ENCODE measurements at places on chromosomes 3 and 15.
A peak's percentile ranks its signal among the peaks of the same experiment; 100 is the strongest.

GRCh38 chr3:11770477-11771391 lies 76.0 kb downstream of the TAMM41 start:
- DNase-seq: peak; percentile 45

DNA sequence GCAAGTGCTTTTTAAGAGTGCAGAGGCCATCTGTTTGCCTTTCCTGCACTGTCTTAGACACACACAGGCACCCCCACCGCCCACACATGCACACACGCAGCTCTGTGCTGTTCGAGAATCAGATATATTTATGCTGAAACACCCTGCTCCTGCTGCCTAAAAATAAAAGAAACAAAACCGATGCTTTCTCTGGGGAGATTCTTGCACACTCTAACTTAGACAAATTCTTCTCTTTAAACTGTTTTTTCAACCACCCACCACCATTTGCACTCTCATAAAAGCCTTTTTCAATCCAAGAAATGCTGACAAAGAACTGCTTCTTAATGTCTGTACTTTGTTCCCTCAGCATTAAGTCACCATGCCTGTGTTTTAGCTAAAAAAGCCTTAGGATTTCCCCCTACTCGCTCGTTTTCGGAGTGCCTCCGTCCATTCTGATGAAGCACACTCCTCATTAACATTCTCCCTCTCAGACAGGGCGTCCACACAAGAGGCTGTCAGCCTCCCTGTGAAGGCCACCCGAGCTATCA lies 26.2 kb downstream of the SLC12A8 start:
- no peak for DNase-seq

DNA sequence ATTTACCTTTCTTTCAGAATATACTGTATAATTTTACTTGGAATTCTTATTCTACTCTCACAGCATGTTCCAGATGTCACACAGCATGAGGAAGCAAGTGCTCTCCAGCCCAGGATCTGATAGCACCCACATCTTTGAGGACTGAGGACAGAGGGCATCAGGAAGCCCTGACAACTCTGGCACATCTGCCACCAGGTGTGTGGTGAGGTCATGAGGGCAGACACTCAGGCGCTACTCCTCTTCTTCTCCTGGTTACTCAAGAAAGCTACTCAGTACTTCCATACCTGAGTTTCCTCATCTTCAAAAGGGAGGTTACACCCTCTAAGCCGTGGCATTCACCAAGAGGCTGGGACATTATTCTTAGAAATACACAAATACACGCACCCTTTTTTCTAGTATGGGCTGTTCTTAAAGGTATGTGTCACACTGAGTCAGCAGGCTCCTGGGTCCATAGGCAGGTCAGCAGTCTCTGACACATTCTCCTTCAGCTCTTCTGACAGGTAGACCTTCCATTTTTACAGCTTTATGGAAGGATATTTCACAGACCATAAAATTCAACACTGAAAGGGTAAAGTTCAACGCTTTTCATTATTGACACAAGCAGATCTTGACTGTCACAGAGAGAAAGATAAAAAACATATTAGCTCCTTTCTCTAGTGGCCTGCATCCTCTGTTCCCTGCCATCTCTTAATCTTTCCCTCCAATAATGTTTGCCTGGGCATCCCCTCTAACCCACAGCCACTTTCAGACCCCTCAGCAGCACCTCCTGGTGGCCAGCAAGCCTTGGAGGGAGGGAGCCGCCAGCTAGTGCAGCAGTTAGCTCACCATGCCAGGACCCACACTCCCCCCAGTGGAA lies 103.2 kb upstream of the TJP1 start:
- peak; percentile 13 for DNase-seq

- no peak for DNase-seq
Observed at GRCh38 chr15:47534673-47535072, 182.6 kb upstream of the SEMA6D start.

GRCh38 chr15:85786781-85787114 lies 8.0 kb downstream of the KLHL25 start:
- no peak for DNase-seq

- DNase-seq: no peak
Observed at GRCh38 chr3:58349792-58350626, 17.3 kb downstream of the PXK start.

- no peak for DNase-seq
Observed at GRCh38 chr3:30915782-30916181, 21.3 kb upstream of the GADL1 start.
